Omental fat pad (tissue), 4 donors: ENCODE measurements at places on chromosomes 11 and 22.

GRCh38 chr22:45564349-45565030, 61.8 kb downstream of the FBLN1 start:
- DNase-seq, result no peak

DNA sequence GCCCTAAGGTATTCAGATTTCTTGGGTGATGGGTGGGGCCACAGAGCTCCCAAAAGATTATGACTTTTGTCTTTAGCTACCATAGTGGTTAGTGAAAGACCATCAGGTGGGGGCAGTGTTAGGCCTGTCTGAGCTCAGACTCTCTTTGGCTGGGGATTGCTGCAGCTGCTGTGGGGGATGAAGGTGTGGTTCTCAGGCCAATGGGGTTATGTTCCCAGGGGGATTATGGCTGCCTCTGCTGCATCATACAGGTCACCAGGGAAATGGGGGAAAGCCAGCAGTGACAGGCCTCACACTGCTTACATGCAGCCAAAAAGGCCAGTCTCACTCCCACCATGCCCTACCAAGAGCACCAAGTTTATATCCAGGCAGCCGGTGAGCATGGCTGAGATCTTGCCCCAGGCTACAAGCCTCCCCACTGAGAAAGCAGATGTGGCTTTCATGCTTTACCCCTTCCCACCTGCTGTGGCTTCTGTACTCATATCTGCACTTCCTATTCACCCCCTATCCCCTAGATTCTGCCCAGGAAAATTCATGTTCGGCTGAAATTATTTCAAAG, 24.8 kb downstream of the CNTF start:
- DNase-seq, result no peak

- DNase-seq, result no peak
Observed at GRCh38 chr11:123406441-123407129, 23.5 kb upstream of the GRAMD1B start.

DNA sequence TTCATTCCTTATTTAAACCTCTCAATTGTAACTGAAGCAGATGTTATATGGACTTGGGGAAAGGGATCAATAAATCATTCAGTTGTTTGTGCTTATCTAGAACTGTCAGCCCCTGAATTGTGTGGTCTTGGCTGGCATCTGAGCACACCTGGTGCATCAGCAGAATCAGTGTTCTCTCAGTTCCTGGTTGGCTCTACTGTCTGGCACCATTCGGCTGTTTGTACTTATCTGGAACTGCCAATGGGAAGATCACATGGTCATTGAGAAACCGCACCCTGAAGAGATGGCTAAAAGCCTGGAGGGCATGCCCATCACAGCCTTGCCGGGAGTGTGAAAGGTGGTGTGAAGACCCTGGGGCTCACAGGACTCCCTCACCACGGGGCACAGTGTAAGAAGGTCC, 37.1 kb upstream of the EHF start:
- no peak for DNase-seq

DNA sequence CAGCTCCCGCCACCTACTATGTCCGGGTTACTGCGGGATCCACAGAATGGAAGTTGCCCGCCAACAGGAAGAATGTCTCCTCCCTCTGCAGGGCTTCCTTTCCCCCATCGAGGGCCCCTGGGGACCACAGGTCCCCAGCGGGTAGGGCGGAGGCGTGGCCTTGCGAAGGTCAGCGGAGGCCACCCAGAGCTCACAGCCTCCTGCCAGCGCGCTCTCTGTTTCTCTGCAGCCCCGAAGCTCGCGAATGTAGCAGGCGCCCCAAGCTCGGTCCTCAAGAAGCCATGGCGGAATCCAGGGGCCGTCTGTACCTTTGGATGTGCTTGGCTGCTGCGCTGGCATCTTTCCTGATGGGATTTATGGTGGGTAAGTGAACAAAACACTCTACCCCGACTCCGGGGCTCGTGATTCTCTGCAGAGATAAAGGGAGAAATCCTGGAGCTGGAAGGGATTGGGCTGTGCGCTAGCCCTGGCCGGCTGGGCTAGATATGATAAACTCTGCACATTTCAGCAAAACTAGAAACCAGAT, at the start of gene NAALAD2:
Gene NAALAD2, plus strand, starts transcription at position 186 of the 526 bp plus-strand sequence. Its CDS starts 96 bp downstream, at position 282.
- no peak for DNase-seq

GRCh38 chr22:16838073-16838472, 12.9 kb upstream of the XKR3 start:
- DNase-seq, result no peak

DNA sequence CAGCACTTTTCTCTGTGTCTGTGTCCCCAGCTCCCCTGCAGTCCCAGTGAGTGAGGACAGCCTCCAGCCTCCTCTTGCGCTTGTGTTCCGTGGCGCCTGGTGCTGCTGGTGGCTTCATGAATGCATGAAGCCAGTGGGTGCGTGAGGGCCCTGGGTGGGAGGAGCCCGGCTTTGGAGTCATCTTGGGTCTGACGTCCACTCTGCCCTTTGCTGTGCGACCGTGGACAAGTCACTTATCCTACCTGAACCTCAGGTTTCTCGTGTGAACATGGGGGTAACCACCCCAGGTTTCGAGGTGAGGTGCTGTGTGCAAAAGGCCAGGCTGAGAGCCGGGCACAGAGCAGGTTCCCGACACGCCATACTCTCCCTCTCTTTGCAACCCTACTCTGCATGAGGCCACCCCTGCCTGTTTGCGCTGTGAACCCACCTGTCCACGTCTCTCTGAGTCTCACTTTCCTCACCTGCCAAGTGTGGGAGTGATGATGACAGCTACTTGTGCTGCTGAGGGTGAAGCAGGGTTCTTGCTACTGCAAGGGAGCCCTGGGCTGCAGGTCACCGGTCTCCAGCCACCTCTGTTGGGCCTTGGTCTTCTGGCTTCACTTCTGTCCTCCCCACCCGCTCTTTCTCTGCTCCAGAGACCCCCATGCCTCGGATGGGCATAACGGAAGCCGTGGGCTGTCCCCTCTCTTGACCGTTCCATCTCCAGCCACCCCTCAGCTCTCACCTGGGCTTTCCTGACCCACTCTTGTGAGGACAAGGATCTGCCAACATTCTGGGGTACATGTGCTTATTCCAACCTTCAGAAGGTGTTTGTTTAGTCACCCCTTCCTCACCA, 537.6 kb downstream of the TBC1D22A start:
- no peak for DNase-seq

GRCh38 chr22:16964366-16964765, 43.7 kb downstream of the GAB4 start:
- DNase-seq, result no peak

GRCh38 chr11:90332415-90332814, 109.6 kb upstream of the CHORDC1 start:
- no peak for DNase-seq

GRCh38 chr11:87187930-87188329, 150.2 kb downstream of the TMEM135 start:
- DNase-seq, result no peak

DNA sequence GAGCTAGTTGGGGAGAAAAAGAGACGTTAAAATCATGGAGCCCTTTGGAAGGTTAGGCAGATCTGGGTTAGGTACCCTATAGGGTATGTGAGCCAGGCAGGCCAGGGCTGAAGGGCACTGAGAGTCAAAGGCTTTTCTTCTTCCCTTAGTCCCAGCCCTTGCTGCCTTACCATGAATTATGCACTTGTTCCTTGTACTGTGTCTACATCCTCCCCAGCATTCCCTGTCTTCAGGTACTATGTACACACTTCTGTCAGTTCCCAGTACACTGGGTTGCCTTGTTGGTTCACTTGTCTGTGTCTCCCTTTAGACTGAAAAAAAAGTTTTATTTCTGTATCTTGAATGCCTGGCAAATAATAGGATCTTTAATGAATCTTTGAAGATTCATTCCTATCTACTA, 16.9 kb downstream of the RNF185 start:
- no peak for DNase-seq

GRCh38 chr22:19831016-19831415, 23.7 kb downstream of the GNB1L start:
- no peak for DNase-seq

GRCh38 chr11:69370984-69371709, 77.2 kb downstream of the MYEOV start:
- DNase-seq, result no peak

DNA sequence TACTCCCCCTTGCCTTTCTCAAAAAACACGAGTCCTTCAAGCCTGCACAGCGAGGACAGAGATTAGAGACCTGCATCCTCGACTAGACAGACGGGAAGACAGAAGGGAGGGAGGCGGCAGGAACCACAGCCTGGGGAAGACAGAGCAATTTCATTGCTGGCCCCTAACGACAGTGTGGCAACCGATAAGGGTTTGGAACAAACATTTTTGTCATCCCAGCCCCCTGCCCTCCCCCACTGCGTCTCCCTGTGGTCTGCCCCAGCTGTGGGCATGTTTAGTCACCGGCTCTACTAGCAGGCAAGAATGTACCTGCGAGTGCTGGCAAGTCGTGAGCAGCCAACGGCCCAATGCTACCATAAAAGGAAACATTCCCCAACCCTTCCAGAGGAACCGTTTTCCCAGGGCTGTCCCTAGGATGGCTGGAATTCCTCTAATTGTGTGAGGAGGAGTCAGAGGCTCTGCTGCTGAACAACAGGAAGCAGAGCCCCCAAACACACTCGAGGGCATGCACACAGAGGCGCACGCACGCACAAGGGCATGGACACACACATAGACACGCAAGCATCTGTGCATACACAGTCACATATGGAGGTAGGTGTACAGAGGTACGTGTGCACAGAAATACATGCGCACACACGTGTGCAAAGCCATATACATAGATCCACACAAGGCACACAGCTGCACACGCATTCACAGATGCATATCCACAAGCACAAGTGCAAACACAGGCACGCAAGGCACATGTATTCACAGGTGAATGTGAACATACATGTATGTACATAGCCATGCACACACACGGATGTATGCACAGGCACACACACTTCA, 58.3 kb downstream of the MYH9 start:
- DNase-seq, result no peak

DNA sequence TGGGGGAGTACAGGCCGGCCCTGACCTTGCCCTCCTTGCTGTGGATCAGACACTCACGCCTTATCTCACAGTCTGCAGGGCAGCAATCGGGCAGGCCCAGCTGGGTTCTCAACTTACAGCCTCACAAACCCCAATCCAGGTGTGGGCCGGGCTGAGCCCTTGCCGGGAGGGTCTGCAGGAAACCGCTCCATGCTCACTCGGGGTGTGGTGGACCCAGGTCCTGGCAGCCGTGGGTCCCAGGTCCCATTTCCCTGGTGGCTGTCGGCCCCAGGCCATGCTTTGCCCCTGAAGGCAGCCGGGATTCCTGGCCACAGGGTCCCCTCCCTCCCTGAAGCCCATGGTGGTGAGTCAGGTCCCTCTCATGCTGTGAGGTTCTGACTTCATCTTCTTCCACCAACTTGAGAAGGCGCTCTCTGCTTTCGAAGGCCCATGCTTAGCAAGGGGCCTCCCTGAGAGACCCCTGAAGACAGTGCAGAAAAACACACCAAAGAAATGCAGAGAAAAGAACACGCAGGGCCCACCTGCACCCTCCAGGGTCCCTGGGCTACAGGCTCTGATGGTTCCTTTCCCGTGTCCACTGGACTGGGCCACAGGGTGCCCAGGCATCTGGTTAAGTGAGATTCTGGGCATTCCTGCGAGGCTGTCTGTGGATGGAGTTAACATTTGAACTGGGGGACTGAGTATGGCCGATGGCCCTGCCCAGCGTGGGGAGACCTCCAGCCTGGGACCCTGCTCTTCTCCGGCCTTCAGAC, 588.2 kb downstream of the BRD1 start:
- no peak for DNase-seq

DNA sequence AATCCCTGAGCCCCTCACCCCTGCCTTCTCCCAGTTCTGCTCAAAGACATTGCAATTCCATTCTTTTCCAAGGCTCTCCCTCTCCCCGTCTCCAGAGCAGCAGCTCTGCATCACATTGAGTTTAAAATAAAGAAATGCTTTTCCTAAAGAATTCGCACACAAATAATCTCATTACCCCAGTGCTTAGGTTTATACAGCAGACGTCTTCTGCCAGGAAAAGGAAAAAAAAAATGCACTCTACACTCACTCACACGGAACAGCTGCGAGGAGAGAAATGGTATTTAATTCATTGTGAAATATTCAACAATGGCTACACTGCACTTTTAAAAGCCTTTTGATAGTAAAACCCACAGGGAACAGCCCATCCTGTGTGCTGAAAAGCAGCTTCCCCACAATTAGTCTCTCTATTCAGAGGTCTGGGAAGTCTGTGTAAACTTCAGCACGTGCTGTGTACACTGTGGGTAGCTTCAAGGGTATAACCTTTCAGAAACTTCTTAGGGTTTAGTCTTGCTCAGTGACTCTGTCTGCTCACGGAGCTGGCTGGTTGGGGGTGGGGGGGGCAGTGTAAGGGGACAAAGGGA, 42.8 kb downstream of the ETS1 start:
- no peak for DNase-seq

- DNase-seq, result no peak
Observed at GRCh38 chr22:37910890-37911672, 5.0 kb downstream of the MICALL1 start.

- DNase-seq, result no peak
Observed at GRCh38 chr11:45423036-45423435, 136.9 kb upstream of the SYT13 start.

GRCh38 chr11:132802947-132803346, 729.4 kb downstream of the OPCML start:
- no peak for DNase-seq

DNA sequence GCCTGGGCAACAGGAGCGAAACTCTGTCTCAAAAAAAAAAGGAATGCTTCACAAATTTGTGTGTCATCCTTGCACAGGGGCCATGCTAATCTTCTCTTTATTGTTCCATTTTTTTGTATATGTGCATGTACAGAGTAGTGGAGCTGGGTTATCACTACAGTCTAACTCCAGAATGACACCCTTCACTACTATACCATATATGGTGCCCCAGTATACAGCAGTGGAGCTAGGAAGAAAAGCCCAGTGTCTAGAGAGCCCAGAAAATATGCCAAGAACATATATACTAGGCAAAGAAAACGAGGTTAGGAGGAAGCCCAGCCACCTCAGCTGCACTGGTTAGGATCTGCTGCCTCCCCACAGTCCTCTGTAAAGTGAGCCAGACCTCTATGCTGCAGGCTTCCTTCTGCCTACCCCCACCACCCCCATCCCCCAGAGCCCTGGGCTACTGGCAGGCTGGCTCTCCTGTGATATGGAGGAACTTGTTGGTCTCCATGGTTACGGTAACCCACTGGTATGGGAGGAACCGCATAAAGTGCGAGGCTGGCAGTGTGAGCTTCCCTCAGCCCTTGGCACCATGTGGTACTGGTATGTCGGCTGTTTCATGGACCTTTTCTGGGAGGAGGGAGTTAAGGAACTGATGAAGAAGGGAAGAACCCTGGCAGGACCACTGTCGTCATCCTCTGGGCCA, 34.3 kb downstream of the RCOR2 start:
- no peak for DNase-seq

DNA sequence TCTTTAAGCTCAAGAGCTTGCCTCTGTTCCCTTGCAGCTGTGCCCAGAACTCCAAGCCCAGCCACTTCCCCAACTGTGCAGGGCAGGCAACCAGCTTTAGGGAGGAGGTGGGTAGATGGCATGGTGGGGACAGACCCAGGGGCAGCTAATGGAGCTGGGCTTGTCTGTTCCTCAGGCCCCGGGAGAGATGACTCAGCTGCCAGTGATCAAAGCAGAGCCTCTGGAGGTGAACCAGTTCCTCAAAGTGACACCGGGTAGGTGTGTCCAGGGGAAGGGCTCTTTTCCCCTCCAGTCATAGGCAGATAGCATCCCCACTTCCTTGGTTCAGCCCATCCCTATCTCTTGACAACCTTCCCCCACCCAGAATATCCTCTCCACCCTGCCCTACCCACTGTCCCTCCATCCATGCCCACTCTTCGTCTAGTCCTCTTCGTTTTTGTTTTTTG, 32.4 kb downstream of the CREB3L1 start:
- no peak for DNase-seq

- no peak for DNase-seq
Observed at GRCh38 chr11:75249704-75250103, 9.1 kb downstream of the TPBGL start.
